Right cardiac atrium (tissue), 5 donors: ENCODE measurements at places on chromosomes 12 and 14. TPM values are rescaled to one million over a fixed set of nuclear protein-coding genes. Genes with fewer than 3 reads are reported as not detected.

Gene IGF1
- total RNA-seq: 6.1 TPM

DNA sequence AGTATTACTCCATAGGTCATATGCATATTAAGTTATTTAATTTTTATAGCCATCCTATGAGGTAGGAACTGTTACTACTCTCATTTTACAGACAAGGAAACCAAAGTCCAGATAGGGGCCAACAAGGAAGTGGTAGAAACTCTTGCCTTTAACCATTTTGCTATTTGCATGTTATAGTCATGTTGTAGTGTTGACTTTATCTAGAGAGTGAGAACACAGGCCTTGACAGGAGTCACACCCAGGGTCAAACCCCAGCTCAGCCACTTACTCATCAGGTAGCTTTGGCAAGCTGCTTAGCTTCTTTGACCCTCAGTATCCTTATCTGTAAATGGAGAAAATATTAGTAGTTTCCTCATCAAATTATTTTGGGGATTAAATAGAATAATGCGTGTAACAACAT, 156.2 kb downstream of the CAND1 start:
- no peak for DNase-seq

GRCh38 chr14:71482671-71483070, 449.6 kb upstream of the RGS6 start:
- no peak for DNase-seq

DNA sequence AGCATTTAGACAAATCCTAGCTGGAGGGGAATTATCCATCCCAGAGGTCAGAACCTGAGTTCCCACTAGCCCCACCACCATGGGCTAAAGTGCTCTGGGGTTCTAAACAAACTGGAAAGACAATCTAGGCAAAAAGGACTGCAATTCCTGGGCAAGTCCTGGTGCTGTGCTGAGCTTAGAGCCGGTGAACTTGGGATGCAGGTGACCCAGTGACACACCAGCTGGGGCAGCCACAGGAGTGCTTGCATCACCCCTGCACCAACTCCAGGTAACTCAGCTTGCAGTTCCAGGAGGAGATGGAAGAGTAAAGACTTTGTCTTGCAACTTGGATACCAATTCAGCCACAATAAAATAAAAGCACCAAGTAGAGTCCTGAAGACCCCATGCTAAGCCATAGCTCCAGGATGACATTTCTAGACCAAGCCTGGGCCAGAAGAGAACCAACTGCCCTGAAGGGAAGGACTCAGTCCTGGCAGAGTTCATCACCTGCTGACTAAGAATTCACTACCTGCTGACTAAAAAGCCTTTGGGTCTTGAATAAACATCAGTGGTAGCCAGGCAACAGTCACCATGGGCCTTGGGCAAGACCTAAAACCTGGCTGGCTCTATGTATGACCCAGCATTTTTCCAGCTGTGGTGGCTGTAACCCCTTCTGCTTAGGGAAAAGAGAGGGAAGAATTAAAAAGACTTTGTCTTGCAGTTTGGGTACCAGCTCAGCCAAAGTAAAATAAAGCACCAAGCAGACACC, 223.4 kb upstream of the DIO2 start:
- DNase-seq: no peak

DNA sequence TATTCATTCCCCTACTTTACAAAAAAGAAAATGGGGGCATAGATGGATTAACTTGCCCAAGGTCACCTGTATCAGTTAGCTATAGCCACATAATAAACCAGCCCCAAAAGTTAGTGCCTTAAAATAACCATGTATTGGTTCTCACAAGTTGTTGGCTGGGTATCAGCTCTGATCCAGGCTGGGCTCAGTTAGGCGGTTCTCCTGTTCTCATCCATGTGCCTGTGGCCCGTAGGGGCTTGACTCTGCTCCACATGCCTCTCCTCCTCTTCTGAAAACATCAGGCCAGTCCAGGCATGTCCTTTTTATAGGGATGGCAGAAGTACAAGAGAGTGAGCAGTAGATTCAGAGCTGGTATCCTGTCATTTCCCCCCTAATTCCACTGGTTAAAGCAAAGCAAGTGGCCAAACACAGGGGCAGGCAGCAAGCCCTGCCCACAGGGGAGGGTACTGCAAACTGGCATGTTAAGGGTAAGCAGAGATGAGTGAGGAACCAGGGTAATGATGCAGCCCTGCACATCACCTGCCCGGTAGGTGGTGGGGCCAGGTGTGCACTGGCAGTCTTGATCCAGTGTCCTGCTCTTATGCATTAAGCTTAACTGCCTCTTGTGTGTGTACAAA, 47.9 kb upstream of the TUNAR start:
- no peak for DNase-seq

GRCh38 chr12:31288381-31288780, 37.6 kb downstream of the SINHCAF start:
- no peak for DNase-seq

Gene PRB2
- not detected for total RNA-seq

- DNase-seq: no peak
Observed at GRCh38 chr14:104517426-104517825, 62.1 kb upstream of the C14orf180 start.

- DNase-seq: no peak
Observed at GRCh38 chr12:10563966-10564365, 49.4 kb downstream of the MAGOHB start.

GRCh38 chr12:40263616-40264409, 39.0 kb downstream of the LRRK2 start:
- no peak for DNase-seq

- no peak for DNase-seq
Observed at GRCh38 chr14:80942191-80942600, 658 bp upstream of the CEP128 start.

GRCh38 chr12:93152617-93153016, 223.5 kb upstream of the EEA1 start:
- DNase-seq: no peak

- peak; percentile 81 for DNase-seq
Observed at GRCh38 chr12:112121780-112122565, 3.4 kb upstream of the TRAFD1 start.

DNA sequence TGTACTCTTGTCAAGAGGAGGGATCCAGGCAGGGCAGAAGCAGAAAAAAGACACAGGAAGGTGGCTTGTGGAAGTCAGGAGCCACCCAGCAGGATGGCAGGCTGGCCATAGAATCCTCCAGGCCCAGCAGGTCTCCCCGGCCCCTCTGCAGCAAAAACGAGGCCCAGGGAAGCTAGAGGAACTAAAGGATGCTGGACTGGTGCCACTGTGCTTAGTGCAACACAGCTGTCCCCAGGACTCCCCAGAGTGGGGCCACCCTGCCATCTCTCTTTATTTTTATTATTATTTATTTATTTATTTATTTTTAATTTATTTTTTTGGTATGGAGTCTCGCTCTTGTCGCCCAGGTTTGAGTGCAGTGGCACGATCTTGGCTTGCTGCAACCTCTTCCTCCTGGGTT, 54.1 kb downstream of the PITPNM2 start:
- DNase-seq: no peak

- DNase-seq: peak; percentile 22
Observed at GRCh38 chr12:23950210-23950774, 822 bp upstream of the SOX5 start.

Gene SYNDIG1L
- 0.09 TPM for total RNA-seq

Gene C1RL
- 19.0 TPM for total RNA-seq

Gene OR6C2
- total RNA-seq: not detected

Gene CCND2
- 226 TPM for total RNA-seq

DNA sequence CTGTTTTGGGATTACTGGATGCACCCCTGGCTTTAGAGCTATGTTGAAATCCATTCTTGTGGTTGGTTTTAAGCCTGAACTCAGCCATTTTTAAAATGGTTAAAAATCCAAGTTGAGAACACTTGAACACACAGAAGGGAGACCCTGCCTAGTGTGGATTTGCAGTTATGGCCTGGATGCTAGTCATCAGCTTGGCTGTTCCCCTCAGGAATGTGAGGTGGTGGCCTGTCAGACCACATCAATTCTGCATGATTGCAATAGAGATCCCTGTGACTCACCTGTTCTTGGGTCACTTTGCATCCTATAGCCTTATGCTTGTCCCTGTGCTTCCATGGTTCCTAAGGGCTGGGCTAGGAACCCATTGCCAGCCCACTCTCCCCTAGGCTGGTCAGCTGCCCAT, 454.1 kb downstream of the ATP23 start:
- no peak for DNase-seq
